Stimulated activated CD8-positive, alpha-beta memory T cell treated with anti-CD3 and anti-CD28 coated beads, Interleukin-15, amount 100 ng/mL, for 48 hours (primary cell): ENCODE measurements at places on chromosomes 12 and 14.

DNA sequence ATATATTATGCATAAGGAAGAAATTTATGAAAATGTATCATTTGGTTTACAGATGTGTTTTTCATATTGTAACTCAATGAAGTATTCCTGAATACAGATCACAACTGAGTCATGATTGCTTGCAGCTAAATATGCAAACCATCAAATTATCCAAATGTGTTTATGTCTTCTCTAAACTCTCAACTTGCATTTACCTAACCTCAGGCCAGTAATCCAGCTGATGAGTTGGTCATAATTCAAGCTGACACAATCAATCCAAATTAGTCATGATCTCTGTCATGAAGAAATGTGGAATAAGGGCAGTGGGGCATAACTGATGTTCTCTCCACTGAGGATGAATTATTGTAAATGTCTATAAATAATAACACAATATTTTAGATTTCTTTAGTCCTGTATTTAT, 104.8 kb upstream of the CNTN1 start:
- no peak for DNase-seq

DNA sequence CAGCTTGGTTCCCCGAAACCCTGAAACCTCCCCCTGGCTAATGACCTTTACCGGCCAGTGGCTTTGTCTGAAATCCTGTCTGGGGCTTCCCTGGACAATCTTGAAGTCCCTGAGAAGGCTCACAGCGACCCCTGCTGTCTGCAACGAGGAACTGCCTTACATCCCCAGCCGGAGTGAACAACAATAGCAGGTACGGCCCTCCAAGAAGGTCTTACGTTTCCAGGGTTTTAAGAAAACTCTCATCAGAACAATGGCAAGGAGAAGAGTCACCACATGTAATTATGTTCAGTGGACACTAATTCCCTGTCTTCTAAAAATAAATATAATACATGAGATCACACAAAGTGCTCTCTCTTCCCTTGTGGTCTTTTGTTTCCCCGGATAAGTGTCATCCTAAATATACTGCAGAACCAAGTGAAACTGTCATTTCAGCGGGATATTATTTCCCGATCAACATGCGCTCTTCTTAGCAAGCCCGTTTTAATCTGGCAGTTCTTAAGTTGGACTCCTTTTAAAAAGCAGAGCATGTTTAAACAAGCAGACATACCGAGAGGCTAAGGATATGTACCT, 53.3 kb downstream of the RBM19 start:
- DNase-seq, result no peak

DNA sequence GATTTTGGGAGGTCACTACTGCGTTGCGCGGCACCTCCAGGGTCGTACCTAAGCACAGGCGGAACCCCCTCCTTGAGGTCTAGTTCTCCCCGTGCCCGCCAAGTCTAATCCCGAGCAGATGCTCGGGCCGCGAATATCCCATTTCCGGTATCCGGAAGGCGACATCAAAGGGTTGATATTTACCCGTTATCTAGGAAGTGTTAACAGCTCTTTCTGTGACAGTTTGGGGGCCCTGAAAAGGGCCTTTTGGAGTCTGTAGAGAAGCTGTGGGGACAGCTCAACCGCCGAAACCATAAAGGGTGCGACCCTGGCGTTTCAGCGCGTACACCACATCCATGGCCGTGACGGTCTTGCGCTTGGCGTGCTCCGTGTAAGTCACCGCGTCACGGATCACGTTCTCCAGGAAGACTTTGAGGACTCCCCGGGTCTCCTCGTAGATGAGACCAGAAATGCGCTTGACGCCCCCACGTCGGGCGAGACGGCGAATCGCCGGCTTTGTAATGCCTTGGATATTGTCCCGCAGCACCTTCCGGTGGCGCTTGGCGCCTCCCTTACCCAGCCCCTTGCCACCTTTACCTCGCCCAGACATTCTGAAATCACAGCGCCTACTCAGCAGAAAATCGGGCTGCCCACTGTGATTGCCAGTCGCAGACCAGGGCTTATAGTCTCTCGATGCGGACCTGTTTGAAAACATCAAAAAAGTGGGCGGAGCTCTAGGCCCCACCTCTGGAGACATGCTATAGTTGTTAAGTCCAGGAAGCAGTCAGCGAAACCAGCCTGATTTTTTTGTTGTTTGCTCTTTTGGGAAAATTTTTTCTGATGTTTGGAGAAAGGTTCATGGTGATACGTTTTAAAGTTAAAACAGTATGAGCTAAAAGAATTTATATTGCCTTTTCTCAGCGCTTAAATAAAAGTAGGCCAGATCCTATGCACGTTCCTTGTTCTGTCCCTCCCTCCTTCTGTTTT, 32.5 kb downstream of the WBP11 start:
- DNase-seq, result peak; percentile 85

DNA sequence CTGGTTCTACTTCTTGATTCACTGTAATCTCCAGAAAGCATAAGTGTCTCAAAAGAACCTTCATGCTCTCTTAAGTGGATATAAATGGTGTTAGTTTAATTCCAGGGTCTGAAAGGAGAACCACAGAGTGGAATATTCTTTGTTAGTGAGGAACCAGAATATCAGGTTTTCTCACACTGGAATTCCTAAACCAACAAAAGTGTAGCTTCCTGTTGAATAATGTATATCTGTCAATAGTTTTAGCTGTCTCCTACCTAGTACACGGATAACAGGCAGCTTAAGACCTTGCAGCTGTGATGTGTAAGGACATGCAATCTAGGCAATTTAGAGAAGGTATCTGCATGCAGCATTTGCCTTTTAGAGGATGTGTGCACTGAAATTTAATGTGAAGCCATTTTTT, 24.0 kb downstream of the LRIG3 start:
- DNase-seq, result no peak

DNA sequence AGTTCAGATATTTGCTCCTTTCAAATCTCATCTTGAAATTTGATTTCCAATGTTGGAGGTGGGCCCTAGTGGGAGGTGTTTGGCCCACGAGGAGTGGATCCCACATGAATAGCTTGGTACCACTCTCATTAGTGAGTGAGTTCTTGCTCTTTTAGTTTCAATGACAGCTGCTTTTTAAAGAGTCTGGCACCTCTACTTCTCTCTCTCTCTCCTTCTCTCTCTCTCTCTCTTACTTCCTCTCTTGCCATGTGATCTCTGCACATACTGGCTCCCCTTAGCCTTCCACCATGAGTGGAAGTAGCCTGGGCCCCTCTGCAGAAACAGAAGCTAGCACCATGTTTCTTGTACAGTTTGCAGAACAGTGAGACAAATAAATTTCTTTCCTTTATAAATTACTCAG, 25.1 kb downstream of the GPR65 start:
- no peak for DNase-seq

- DNase-seq, result no peak
These were observed 13.5 kb downstream of the ATP2B1 start for GRCh38 chr12:89695100-89695499.

- no peak for DNase-seq
These were observed 137.8 kb downstream of the SLC25A21 start for GRCh38 chr14:37034410-37035285.

DNA sequence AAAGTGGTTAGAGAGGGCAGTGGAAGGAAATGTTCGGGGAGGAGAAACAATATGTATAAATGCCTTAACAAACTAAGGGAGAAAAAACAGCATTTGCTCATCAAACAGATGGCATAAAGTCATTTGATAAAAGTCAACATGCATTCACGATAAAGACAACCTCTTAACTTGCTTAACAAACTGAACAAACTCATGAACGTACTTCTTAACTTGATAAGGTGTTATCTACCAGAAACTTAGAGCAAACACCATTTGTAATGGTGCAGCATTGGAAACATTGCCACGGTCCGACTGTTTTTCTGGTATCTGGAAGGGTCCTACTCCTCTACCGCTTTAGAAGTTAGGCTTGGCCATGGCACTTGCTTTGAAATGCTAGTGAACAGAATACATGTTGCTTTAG, 4.2 kb upstream of the RPS6KL1 start:
- no peak for DNase-seq

DNA sequence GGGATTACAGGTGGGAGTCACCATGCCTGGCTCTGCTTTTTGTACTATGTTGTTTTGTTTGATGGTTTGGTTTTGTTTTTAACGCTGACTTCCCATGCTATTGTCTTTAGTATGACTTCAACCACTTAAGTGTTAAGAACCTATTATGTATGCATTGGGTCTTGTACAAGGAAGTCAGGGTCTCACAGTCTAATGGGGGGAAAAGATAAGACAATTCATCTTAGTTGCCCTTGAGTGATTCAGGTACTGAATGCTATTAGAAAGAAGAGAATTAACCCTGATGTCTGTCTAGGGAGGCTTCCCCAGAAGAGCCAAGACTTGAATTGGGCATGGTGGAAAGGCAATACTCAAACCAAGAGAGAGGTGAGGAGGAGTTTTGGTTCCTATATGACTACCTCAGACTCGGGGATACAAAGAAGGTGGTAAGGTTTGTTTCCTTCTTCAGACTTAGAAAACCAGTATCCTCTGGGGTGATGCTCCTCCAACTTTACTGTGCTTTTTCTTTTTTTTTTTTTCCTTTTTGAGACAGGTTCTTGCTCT, 64.6 kb downstream of the SUSD6 start:
- DNase-seq, result no peak

GRCh38 chr14:101442451-101442850, 118.8 kb upstream of the DIO3 start:
- peak; percentile 55 for DNase-seq

DNA sequence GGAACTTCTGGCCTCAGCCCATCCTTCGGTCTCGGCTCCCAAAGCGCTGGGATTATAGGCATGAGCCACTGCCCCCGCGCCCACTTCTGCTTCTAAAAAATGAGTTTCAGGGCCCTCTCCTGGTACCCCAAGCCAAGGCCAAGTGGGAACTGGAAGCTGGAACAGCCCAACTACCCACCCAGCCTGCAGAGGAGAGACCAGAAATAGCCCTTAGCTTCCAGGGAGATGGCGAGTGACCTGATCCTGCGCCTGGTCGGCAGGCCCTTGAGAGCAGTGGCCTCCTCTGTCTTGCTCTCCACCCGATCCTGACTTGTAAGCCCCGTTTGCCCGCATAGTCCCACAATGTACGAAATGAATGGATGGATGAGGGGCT, 31.2 kb upstream of the PLEKHG6 start:
- DNase-seq, result no peak

- no peak for DNase-seq
These were observed 26.1 kb upstream of the BHLHE41 start for GRCh38 chr12:26150736-26151450.
